HCEC 1CT (cell line): ENCODE measurements at places on chromosomes 2 and 18.

DNA sequence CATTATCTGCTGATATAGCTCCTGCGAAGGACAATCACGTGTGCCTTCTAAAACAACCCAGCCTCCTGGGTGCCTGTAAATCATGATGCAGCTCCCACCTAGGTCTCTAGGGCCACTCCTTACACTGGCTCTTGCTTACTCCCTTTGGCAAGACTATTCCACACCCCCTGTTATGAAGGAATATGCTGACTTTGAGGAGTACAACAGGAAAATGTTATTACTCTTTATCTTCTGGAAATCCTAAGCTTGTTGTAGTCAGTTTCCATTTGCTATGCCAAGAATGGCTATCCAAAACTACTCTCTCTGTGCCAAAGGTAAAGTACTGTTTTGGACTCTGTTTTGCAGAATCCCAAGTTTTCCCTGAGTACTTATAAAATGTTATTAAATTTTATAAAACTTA lies 7.7 kb downstream of the SGO2 start:
- DNase-seq, result no peak

- DNase-seq, result no peak
Measured at GRCh38 chr2:219010162-219010756, 17.0 kb upstream of the CRYBA2 start.

- peak; percentile 56 for DNase-seq
Measured at GRCh38 chr2:177161741-177162460, 50.7 kb upstream of the HNRNPA3 start.

DNA sequence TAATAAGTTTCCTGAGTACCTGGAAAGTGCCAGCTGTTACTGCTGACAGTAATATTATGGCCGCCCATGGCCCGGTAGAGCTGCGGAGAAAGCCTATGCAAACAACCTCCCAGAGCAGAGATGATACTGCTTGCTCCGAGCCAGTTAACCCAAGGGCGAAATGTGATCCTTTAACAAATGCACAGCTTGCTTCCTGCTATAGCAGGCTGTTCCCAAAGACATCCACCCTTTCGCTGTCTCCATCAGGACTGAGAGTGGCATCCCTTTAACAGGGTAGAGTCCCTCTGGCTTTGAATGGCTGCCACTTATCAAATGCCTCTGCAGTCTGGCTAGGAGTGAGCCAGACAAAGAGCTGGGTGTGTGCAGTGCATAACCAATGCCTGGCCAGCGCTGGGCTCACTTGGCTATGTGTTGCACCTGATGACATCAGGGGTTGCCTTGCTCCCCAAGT lies 69.7 kb upstream of the DAPL1 start:
- DNase-seq, result no peak

GRCh38 chr2:106965611-106966010 lies 79.6 kb upstream of the ST6GAL2 start:
- DNase-seq, result no peak

DNA sequence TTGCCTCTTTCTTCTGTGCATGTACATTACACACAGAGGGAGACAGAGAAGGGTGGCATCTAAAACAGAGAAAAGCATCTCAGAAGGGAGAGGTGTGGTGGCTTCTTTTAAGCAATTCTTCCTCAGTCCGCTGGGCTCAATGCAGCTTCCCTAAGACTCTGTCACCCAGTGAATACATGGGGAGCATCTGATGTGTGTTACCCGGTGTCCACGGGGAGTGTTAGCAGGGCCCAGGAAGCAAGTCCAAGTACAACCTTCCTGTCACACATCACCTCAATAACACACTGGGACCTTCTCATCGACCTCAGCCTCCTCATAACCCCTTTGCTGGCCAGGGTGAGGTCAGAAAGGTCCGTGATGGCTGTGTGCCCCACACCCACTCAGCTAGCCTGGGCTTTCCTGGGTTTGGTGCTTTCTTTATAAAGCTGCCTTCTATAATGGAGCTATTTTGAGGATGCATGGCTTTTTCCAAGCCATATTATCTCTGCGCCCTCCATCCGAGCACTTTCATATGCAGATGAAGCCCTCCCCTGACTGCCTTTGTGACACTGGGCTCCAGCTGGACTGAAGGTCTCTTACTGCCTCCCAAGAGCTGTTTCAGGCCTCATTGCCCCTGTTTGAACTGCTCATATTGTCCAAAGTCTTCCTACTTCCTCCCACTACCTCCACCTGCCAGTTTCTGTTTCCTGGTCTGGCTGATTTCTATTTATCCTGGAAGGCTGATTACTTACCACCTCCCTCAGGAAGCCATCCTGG lies 21.4 kb downstream of the TNFRSF11A start:
- DNase-seq, result no peak

DNA sequence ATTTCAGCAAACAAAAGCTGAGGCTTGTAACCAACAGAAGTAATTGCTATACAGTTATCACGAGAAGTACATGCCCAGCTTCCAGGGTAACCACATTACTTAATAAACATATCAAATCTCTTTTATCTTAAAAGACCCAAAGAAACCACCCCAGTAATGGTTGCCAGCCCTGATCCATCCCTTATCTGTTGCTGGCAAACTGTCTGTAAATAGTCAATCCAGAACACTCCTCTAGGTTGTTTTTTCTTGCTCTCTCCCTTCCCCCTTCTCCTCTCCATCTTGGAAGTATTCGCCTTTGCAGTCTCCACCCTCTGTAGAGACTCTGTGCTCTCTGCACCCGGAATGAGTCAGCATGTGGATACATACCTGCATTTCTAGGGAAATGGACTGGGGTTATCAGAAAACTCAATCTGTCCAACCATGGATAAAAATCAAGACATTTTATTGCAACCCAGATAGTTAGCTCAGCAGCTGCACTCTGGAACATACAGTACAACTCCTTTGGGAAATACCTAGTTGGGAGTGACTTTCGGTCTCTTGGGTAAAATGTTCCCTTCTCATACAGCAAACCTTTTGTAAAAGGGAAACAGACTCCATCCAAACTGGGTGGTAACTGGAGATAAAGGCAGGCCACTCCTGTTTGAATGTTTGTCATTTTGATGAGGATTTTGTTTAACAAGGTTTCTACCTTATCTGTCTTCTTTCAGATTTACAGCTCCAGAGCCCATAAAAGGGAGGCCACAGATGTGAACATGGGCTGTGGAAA lies 123.5 kb upstream of the FOSL2 start:
- DNase-seq, result no peak

DNA sequence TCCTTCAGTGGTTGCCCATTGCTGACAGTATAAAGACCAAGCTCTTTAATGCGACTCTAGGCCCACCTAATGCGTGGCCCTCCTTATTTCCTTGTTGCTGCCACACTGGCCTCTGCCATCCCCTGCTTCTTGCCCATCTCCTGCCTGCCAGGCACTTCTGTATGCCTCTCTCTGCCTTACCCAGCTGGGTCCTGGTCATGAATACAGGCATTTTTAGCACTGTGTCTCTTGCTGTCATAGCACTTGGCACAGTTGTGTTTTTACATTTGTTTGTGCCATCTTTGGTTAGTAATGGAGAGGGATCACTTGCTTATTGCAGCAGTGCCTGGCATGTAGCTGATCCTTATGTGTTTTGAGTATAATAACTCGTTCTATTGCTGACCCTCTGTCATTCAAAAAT lies 38.7 kb downstream of the MAP4K4 start:
- DNase-seq, result no peak

- no peak for DNase-seq
Measured at GRCh38 chr2:216562696-216563435, 64.2 kb downstream of the RPL37A start.

DNA sequence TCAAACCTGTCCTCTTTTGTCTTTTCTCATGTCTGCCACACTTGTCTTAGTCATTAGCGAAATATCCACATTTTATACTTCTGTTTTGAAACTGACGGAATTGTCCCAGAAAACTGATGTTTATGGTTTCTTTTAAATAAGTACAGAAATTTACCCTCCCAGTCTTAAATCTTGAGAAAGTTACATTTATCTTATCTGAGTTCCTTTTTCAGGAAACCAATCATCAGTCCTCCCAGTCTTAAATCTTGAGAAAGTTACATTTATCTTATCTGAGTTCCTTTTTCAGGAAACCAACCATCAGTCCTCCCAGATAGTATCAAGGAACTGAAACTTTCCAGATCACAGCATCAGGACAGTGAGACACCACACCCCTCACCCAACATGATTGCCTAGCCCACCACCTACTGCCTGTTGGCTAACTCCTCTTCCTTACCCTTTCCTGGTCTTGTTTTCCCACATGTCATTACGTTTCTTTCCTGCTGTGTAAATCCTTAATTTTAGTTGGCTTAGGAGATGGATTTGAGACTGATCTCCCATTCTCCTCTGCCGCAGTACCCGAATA lies 247.7 kb downstream of the PTPRM start:
- no peak for DNase-seq

DNA sequence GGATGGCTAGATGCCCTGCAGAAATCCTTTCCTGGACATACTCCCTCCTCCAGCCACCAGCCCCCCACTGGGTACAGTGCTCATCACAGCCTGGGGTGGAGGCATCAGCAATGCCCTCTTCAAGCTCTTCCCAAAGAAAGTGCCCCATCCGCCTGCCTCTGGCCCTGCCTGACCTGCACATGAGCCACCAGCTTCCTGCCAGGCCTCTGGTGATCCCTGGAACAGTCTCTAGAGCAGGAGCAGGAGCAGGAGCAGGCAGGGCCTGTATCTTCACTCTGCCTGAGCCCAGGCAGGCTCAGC lies 54.1 kb upstream of the CAB39 start:
- DNase-seq, result no peak

- no peak for DNase-seq
Measured at GRCh38 chr2:138180692-138181386, 216.6 kb downstream of the HNMT start.

- DNase-seq, result peak; percentile 52
Measured at GRCh38 chr18:70454704-70455322, 166.0 kb downstream of the SOCS6 start.

DNA sequence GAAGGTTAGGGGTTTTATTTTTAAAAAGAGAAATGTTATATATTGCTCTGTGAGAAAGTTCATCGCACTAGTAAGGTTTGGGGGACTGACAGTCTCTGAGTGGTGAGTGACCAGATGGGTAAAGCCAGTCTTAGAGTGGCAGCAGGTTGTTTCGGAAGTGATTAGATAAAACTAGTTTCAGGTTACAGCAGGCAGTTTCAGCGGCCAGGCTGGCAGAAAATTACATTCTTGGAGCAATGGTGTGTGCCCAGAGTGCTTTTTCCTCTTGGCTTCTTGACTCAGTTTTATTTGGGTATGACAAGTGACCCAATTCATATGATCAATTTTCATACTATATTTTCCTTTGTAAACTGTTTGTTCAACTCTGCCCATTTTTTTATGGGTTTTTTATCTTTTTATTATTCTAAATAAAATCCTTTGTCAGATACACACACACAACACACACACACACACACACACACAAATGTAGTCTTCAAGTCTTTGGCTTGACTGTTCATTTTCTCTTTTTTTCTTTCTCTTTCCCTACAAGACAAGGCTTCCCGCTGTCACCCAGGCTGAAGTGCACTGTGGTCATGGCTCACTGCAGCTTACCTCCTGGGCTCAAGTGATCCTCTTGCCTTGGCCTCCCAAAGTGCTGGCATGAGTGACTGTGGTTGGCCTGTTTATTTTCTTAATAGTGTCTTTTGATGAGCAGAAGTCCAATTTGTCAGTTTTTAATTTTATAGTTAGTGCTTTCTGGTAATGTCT lies 30.9 kb downstream of the RALBP1 start:
- no peak for DNase-seq

DNA sequence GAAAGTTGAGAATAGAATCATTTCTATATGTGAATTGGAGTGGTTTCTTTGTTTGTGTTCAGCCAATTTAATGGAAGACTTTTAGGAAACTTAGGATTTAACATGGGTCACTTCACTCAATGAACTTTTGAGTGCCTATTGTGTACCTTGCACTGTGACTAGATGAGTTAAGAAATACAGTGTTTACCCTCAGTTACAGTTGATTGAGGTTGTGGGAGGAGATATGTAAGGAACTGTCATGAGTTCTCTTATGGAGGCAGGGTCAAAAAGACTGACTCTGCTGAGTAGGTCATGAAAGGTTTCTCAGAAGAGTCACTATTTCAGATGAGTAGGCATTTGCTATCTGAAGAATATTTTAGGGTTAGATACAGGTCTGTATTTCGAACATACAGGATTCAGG lies 98.6 kb downstream of the RAB3GAP1 start:
- DNase-seq, result no peak

DNA sequence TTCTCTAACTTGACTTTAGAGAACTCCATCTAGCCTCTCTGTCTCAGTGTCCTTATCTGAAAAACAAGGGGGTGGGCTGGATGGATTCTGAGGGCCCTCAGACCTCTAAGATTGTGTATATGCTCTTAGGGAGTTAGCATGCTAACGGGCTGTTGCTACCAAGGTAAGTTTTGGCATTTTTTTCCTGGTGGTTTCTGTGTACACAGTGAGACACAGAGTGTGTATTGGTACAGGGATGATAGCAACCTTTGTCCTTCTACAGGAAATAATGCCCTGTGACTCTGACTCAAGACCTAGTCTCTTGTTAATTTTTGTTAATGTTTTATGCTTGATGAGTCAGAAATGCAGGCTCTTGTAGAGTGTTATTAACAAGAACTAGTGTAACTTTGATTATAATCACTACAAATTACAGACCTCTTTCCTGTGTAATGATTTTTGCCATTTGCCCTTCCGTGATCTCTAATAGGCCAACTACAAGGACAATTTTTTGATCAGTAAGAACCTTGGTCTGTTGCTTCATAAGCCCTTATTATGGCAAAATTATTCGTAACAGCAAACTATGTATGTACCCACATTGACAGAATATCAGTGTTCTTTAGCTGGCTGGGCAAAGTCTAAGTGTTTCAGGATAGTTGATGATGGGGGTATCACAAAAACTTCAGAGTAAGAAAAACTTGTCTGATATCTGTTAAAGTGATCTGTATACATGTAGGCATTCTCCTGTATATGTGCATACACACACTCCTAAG lies 89.7 kb downstream of the SPTBN1 start:
- peak; percentile 71 for DNase-seq

DNA sequence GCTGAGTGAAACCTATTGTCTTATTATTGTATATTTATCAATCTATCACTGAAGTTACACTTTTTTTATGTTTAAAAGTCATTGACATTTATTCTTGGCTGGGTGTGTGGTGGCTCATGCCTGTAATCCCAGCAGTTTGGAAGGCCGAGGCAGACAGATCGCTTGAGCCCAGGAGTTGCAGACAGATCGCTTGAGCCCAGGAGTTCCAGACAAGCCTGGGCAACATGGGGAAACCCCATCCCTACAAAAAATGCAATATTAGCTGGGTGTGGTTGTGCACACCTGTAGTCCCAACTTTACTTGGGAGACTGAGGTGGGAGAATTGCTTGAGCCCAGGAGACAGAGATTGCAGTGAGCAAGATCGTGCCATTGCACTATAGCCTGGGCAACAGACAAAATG lies 97.8 kb downstream of the EPC2 start:
- DNase-seq, result no peak

- peak; percentile 13 for DNase-seq
Measured at GRCh38 chr2:75025633-75026380, 67.4 kb downstream of the POLE4 start.

DNA sequence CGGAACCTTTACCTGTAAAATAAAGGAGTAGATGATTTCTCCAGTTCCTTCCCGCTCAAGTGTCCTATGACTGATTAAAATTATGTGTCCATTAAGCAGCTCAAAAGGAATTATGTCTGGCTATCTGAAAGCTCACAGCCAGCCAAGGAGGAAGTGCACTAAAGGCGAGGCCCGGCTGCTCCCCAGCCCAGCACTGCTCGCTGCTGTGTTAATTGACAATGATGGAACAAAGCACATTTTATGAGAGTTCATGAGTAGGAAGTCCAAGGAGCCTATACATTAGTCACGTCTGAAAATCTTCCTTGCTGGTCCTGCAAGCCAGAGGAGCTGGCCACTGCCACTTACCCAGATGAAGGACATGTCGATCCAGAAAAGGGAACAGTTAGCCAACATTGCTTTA lies 14.3 kb downstream of the TTC32 start:
- no peak for DNase-seq
